ENCODE measurements at places on chromosomes 2 and 18.
A peak's percentile ranks its signal among the peaks of the same experiment; 100 is the strongest.

DNA sequence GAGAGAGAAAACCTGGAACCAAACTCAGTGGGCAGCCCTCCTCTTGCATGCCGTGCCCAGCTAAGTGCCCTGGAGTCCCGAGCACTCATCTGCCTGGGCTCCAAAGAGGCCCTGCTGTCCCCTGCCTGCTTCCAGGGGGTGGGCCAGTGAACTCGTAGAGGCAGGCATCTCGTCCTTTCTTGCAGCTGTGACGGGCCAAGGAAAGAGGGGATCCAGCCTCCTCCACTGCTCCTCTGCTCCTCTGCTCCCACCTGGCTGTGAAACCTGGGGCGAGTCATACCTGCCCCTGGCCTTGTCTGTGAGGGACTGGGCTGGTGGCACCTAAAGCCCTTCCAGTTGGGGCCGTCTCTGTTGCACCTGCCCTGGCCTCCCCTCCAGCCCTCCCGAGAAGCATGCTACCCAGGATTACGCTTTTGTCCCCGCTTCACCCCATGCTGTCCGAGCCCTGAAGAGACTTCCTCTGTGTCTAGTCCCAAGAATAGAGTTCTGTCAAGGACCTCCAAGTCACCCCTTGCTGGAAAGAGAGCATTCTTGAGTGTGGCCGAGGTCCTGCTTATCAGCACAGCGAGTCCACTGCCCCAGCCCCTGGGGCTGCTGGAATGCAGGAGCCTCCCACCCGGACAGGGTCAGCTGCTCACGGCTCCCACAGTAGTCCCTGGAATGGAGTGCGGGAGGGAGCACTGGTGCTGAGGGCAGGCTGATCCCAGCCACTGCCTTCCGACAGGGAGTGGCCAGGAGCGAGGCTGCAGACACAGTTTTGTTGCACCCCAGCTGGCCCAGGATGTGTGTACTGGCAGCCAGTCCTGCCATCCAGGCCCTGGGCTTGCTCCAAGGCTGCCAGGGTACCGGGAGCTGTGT is 14.3 kb downstream of the KCNK3 start:
- DNase-seq = no peak

GRCh38 chr2:37326866-37327634 is 2.4 kb upstream of the PRKD3 start:
- no peak for DNase-seq

- no peak for DNase-seq
These were observed 135.2 kb downstream of the MCFD2 start for GRCh38 chr2:46780411-46780800.

DNA sequence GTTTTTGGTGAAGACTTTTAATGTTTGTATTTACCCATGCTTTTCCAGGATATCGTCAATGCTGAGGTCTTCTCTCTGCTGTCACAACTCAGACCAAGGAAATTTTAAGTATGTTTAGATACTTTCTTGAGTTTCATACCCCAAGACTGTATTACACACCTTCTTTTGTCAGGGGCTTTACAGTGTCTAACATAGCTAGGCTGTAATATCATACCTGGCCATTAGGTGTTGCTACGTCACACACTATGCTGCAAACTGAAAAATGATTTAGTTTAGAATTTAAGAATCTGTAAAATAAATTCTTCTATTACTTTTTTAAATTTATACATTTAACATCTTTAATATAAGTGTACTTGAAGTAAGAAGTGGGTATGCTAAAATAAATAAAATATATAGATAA is 358.4 kb upstream of the NRP2 start:
- no peak for DNase-seq

DNA sequence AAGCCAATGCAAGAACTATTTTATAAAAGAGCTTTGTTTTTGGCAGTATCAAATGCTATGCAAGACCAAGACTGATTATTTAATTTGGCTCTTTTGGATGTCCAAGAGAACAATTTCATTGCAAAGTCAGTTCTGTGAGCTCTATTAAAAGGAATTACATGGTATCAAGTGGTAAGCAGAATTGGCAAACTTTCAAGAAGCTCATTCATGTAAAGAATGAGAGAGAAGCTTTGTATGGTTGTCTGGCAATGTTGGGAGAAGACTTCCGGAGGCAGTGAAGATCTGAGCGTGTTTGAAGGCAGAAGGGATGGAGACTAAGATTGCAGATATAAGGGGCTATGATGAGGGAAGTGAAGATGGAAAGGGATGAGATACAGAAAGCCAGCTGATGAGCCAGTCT is 49.6 kb downstream of the CPS1 start:
- no peak for DNase-seq

GRCh38 chr2:36528274-36528673 is 69.7 kb downstream of the FEZ2 start:
- DNase-seq = no peak

- DNase-seq = no peak
These were observed 192.3 kb downstream of the PDE11A start for GRCh38 chr2:177880285-177880684.

- DNase-seq = no peak
These were observed 160.5 kb upstream of the DAPL1 start for GRCh38 chr2:158634627-158635026.

DNA sequence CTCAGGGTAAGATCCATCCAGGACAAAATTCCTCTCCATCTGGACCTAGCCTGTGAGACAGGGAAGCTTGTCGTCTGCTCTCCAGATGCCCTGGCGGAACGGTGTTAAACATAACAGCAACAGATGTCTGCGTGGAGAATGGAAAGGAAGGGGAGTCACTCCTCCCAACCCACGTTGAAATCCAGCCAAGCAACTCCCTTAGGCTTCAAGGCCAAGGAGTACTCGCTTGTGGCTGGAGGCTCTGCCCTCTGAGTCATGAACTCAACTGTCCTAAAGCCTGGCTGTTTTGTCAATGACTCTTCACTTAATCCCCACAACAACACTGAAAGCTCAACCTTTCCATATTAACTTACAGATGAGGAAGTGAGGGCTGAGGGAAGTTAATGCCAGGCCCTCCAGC is 42.2 kb downstream of the TPO start:
- no peak for DNase-seq

DNA sequence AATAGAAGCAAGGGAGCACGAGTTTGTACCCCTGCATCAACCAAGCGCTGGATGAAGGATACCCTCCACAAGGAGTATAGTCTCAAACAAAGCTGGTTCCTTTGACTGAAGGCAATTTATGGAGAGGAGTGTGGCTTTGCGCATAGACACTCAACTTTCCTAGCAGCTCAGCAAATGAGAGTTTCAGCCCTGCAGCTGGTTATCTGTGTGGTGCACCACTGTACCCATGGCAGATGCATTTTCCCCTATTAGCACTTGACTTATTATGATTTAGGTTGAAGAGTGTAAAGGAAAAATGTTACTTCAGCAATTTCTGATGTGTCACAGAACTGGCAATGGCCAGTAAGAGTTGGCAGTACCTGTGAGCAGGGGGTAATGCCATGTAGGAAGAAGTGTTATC is 440.1 kb upstream of the LINC00305 start:
- DNase-seq = no peak

GRCh38 chr2:101113441-101114267 is 37.5 kb downstream of the TBC1D8 start:
- DNase-seq = no peak

DNA sequence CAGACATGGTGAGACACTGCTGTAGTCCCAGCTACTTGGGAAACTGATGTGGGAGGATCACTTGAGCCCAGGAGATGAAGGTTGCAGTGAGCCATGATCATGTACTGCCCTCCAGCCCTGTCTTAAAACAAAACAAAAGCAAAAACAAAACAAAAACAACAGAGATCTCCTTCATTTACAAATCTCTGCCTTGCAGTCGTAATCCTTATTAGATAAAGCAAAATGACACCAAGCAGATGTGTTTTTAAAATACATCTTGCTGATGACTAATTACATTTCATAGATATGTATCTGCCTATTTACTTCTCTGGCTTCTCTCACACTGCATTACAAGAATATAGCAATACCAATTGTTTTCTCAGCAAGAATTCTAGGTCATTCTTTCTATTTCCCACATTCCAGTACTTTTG is 22.8 kb downstream of the NFE2L2 start:
- DNase-seq = no peak

DNA sequence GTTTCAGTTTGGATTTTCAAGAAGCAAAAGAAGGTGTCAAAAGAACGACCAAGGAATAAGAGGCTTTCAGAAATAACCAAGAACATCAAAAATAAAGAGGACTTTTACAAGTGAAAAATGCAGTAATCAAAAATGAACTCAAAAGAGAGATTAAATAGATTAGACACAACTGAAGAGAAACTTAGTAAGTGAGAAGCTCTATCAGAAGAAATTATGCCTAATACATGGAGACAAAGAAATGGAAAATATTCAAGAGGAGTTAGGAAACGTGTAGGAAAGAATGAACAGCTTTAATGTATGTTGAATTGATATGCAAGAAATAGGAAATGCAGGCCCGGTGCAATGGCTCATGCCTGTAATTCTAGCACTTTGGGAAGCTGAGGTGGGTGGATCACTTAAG is 145.8 kb downstream of the ACOXL start:
- no peak for DNase-seq

- no peak for DNase-seq
These were observed 190.7 kb downstream of the INSIG2 start for GRCh38 chr2:118279005-118279404.

DNA sequence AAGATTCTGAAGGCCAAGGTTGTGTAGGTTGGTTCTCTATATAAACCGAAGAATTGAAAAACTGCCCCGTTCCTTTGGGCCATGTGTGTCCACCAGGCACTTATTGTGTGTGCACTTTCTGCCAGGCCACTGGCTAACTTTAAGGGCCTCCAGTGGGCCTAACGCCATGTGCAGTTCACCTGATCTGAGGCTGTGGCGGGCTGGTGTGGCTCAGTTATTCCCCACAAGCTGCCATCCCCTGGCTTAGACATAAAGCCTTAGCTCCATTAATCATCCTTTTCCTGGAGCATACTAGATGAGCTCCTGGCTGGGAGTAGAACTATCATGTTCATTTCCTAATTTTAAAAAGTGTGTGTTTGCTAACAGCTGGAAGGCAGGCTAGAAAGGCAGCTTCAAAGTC is 304.1 kb upstream of the TNP1 start:
- DNase-seq = no peak

GRCh38 chr2:76445880-76446279 is 735.2 kb upstream of the GCFC2 start:
- no peak for DNase-seq

DNA sequence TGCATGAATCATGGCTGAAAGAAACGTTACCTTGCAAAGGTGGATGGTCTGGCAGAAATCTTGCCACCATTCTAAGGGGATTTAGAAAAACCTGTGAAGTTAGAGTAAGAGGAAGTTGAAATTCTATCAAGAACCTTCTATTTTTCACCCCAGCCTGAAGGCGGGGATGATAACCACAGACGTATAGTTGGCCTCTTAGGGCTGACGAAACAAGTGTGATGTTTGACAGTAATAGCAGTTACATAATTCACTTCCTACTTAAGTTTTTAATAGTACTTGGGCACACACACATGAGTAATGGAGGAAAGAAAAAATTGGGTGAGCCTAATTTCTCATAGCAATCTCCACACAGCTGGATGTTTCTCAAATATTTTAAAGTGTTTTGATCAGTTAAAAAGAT is 336.6 kb upstream of the SALL3 start:
- no peak for DNase-seq

GRCh38 chr18:75923169-75923568 is 495.7 kb upstream of the SMIM21 start:
- DNase-seq = no peak

DNA sequence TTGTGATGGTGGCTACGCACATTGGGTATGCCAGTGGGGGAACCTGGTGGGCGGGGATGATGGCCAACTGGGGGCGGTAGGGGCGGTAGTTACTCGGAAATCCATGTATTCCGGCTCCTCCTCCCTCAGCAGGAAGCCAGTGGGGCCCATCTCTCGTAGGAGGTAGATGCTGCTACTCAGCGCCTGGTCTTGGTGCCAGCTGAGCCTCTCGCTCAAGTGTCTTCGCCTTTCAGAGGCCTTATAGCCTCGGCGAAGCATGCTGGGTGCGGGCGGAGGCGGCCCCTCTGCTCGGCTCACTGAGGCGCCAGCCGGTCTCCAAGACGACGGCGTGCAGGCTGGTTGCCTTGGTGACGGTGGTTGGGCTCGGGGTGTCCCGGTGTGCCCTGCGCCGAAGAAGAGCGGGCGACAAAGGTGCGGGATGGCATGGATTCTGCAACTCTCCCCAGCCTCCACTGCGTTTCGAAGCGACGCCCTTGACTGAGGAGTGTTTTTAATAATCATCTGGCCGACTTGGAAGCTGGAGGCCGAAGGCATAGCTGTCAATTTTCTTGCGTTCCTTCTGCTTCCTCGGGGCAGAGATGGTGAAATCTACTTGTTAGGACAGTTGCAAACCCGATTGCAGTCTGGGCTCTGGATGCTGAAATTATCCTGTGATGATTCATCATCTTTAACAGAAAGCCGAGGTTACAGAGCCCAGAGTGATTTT is at the start of gene ZSWIM2:
Gene ZSWIM2 (minus strand): TSS at position 298 of the 706 bp plus-strand sequence. CDS start 40 bp downstream, at position 258.
- DNase-seq = peak; percentile 45

GRCh38 chr18:62200121-62200914 is 13.3 kb downstream of the RELCH start:
- DNase-seq = no peak

DNA sequence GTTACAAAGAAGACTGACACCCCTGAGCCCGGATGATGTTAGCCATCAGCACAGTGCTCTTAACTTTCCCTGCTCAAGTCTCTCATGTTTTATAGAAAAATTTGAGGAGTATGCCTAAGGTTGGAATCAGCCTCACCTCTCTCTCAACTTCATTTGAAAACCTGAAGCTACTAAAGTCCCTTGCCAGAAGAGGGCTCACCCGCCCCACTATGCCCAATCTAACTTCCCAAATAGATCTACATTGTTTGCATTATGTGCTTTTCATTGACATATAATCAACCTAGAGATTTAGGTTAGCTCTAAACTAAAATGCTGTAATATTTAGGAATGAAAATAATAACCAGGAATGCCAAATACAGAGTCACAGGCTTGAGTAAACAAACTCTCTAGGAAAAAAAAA is 305.4 kb downstream of the NCKAP5 start:
- DNase-seq = no peak

- no peak for DNase-seq
These were observed 87.4 kb downstream of the COL6A3 start for GRCh38 chr2:237326266-237327171.

- no peak for DNase-seq
These were observed 22.5 kb upstream of the ACVR1 start for GRCh38 chr2:157898591-157898996.

DNA sequence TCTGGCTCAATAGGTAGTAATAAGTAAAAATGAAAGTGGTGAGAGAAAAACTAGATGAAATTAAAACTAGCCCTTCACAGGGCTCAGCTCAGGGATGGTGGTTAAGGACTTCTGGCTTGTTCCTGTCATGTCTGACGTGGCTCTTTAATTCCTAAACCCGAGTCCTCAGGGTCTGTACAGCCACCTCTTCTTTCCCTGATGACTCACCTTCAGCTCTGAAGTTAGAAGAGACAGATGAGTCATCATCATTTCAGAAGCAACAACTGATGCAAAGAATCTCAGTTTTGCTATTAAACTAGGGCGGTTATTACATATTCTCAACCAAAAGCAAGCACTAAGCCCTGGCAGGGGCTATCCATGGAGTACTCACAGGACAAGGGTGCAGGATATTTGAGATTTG is 24.0 kb upstream of the ITGB6 start:
- no peak for DNase-seq

GRCh38 chr2:215390550-215390913 is 45.3 kb downstream of the FN1 start:
- DNase-seq = no peak
